Umbilical cord (tissue), 2 donors: ENCODE measurements at places on chromosomes 2 and 18.

GRCh38 chr2:215613280-215613679 is 177.4 kb upstream of the FN1 start:
- DNase-seq, result peak; percentile 28

- no peak for DNase-seq
Observed at GRCh38 chr2:187546762-187547333, 7.4 kb downstream of the TFPI start.

DNA sequence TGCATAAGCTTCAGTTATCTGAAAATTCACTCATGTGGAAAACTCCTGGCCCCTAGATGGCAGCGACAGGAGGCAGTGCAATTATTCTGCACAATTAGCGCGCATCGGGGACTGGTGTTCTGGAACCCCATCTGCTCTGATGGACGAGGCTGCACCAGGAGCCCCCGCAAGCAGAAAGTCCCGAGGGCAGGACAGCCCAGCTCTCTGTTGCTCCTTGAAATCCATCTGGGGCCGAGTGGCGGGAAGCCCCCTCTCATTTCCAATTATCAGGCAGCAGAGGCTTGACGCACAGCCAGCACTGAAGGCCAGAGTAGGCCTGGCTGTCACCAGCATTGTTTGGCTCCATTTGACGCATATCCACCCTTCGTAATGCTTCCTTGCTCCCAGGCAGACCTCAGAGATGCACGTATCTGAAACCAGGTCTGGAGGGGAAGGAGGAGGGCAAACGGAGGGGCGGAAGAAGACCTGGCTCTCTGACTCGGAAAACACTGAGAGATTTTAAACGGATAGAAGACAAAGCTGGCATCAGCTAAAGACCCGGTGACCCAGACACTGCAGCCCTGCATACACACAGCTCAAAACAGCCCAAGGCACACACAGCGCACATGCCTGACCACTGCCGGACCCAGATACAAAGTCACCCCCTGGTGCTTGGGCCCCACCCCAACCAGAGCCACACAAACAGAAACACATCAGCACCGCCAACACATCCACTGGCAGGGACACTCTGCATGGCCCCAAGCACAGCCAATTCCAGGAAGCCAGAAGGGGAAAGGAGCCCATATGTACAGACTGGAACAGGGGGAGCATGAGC is 69.8 kb downstream of the TNS1 start:
- no peak for DNase-seq

- DNase-seq, result no peak
Observed at GRCh38 chr2:70510313-70510712, 43.3 kb downstream of the TGFA start.

DNA sequence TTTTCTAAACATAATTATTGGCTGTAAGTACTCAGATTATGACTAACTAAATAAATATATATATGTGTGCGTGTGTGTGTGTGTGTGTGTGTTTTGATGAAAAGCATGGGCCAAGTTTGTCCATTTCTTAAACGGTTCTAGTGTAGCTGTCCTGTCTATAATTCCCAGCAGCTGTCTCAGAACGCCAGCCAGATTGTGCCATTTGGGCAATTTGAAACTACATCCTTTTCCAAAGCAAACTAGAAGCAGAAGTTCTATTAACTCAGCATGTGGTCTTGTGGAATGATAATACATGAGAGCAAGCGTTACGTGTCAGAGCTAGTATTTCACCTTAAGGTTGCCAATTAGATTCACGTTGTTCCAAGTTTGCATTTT is 1.7 kb downstream of the ARHGAP28 start:
- DNase-seq, result no peak

- DNase-seq, result no peak
Observed at GRCh38 chr18:36328916-36329315, 31.4 kb downstream of the FHOD3 start.

GRCh38 chr2:20125164-20125563 is 73.7 kb upstream of the LAPTM4A start:
- no peak for DNase-seq

DNA sequence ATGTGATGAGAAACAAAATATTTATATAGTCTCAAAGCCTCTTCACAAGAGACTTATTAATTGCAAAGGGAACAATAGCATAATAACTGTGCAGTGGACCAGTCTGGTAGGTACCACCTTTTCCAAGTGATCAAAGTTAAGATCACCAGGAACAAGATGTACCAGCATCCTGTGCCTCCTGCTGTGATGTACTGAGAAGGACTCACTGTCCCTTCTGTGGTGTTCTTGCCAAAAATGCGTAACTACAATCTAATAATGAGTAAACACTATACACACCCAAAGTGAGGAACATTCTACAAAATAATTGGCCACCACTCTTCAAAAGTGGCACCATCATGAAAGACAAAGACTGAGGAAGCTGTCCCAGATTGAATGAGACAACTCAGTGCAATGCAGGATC is 14.5 kb downstream of the GNLY start:
- no peak for DNase-seq

- DNase-seq, result no peak
Observed at GRCh38 chr2:25112113-25112512, 56.3 kb downstream of the POMC start.

GRCh38 chr2:151029406-151030157 is 232.1 kb downstream of the RBM43 start:
- peak; percentile 65 for DNase-seq

DNA sequence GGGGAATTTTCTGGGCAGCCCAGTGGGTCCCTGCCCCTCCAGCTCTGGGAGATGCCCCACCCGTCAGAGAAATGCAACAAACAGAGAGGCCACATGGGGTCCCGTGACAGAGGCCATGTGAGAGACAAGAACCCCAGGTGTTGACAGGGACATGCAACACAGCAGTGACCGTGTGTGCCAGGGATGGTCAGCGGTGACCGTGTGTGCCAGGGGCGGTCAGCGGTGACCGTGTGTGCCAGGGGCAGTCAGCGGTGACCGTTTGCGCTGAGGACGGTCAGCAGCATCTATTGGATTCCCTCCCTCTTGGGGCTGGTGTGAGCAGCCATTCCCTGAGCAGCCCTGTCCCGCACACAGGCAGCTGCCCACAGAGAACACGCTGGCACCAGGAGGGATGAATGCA is 146.6 kb upstream of the OTOS start:
- no peak for DNase-seq

DNA sequence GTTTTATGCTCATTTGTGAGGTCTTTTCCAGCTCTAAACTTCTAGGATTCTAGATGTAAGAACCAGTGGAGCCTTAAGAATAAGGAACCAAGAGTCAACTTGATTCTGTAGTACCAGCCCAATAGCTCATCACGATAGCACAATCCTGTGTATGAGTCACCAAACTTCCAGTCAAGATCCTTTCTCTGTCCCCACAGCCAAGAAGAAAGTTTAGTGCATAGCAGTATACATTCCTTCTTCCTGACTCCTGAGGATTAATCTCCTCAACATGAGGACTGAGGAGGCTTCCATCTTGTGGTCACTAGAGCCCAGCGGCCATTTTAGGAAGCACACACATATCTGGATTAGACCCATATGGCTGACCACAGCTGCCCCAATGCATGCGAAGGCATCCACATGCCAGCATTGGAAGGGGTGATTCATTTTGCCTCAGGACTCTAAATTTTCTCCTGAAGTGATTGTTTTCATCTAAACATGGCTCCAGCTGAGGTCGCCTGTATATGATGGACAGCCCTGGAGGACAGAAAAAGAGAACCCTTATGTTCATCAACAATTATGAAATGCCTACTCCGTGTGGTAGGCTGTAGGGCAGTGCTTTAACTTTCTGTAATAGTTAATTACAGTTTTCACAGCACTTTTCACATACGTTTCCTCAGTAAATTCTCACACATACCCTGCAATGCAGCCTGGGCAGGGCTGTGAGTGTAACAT is 53.5 kb downstream of the RASGRP3 start:
- peak; percentile 42 for DNase-seq

- no peak for DNase-seq
Observed at GRCh38 chr2:84223191-84223590, 235.9 kb downstream of the SUCLG1 start.

DNA sequence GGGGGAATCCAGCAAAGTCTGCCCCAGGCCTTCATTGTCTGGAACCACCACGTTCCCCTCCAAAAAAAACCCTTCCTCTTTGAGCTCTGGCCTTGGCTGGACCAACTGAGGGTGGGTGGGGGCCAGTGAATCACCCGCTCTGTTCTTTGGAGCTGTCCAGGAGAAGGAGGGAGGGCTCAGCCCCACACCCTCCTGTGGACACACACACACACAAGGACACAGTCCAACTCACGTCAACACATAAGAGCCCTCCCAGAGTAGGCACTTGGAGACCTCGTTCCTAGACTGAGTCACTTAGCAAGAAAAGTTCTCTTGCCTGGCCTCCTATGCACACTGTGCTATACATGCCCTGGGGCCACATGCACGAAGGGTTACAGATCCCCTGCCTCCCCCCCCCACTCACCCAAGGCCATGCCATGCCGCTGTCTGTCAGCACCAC is 1.2 kb upstream of the TNS1 start:
- DNase-seq, result peak; percentile 91

GRCh38 chr2:143034292-143035074 is 94.7 kb upstream of the ARHGAP15 start:
- DNase-seq, result peak; percentile 89

DNA sequence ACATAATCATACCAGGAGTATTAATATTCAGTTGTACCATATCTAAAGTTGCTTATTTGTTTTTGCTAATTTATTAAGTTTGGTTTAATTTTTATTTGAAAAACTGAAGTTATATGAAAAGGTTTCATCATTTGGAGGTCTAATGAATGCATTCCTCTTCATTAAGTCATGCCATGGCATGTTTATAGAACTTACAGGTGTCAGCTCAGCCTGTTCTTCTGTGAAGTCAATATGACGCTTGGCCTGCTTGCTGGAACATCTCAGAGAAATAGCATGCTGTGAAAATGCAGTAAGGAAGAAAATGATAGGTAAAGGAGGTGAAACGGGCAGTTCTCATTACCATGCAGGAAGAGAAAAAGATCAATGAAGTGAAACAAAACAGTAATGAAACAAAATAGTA is 58.2 kb downstream of the RAPH1 start:
- no peak for DNase-seq

DNA sequence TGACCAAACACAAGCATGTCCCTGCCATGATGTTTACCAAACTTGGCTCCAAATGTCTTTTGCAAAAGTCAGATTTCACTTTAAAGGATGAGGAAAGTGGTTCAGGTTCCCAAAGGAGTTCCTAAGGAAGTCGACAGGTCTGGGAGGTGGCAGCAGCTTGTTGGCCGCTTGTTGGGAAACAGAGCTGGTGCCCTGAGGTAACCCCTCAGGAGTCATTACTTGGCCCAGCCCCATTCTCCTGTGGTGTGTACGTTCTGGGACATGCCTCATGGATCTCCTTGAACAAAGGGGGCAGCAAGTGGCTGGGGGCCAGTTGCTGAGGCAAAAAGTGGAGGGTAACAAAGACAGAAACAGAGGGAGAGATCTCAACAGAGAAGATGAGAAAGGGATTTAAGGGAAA is 10.9 kb downstream of the TMBIM1 start:
- DNase-seq, result no peak

DNA sequence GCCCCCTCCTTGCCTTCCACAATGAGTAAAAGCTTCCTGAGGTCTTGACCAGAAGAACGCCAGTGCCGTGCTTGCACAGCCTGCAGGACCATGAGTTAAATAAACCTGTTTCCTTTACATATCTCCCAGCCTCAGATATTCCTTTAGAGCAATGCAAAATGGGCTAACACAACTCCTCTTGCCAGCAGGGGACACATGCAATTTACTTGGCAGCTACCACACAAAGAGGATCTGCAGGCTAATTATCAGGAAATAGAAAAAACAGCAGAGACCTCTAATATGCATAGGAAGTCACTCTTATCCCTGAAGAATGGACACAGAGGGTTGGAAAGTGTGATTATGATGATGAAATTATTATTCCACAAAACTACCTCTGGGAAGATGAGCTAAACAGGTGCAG is 114.0 kb downstream of the PIEZO2 start:
- no peak for DNase-seq

- DNase-seq, result no peak
Observed at GRCh38 chr2:101464841-101465240, 10.1 kb downstream of the RFX8 start.

GRCh38 chr2:191013682-191013931 is 364 bp downstream of the STAT1 start:
- no peak for DNase-seq

GRCh38 chr18:25102662-25103061 is 249.3 kb downstream of the ZNF521 start:
- DNase-seq, result no peak

DNA sequence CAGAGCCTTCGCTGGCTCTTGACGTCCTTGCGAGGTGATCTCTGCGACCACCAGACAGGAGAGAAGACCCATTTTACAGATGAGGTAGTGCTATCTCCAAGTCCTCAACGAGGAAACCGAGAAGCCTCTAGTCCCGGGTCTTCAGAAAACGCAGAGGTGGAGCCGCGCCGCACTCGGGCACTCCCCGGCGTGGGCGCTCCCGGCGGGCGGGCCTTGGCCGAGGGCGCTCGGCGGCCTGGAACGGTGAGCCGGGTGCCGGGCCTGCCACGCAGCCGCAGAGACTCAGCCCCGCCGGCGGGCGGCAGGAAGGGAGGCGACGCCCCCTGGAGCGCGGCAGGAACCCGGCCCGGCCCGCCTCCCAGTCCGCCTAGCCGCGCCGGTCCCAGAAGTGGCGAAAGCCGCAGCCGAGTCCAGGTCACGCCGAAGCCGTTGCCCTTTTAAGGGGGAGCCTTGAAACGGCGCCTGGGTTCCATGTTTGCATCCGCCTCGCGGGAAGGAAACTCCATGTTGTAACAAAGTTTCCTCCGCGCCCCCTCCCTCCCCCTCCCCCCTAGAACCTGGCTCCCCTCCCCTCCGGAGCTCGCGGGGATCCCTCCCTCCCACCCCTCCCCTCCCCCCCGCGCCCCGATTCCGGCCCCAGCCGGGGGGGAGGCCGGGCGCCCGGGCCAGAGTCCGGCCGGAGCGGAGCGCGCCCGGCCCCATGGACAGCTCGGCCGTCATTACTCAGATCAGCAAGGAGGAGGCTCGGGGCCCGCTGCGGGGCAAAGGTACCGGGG is at the start of gene CTDSP1:
TSS of gene CTDSP1 (plus strand) at position 478 of the 776 bp plus-strand sequence. CDS start at position 701, 223 bp downstream.
- peak; percentile 98 for DNase-seq

DNA sequence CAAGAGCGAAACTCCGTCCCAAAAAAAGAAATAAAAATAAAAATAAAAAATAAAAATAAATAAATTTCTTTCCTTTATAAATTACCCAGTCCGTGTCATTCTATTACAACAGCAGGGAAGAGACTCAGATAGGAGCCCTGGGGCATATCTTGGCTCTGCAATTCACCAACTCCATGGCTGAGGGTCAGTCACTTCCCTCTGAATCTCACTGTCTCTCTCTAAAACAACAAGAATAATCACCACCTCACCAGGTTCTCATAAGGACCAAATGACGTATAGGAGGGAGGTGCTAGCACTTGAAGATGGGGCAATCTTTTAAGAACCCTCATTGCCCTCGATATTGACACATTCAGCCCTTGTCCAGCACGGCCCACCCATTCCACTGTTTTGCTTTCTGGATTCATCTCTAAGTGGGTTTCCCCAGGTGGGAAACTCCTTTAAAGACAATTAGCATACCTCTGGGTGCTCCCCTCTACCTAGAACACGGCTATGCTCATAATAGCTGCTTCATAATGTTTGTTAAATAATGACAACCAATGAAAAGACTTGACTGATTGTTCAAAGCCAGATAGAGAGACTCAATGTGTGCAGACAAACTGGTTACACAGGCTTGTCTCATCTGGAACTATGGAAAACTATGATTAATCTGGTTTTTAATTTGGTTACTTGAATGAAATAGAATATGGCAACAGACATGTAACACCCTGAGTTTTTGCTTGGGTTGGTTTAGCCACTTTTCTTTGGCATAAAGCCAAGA is 15.1 kb downstream of the MYCN start:
- no peak for DNase-seq
